ENCODE measurements at places on chromosomes 13 and 19.

GRCh38 chr13:110421061-110421460, 114.0 kb downstream of the COL4A2 start:
- DNase-seq = no peak

DNA sequence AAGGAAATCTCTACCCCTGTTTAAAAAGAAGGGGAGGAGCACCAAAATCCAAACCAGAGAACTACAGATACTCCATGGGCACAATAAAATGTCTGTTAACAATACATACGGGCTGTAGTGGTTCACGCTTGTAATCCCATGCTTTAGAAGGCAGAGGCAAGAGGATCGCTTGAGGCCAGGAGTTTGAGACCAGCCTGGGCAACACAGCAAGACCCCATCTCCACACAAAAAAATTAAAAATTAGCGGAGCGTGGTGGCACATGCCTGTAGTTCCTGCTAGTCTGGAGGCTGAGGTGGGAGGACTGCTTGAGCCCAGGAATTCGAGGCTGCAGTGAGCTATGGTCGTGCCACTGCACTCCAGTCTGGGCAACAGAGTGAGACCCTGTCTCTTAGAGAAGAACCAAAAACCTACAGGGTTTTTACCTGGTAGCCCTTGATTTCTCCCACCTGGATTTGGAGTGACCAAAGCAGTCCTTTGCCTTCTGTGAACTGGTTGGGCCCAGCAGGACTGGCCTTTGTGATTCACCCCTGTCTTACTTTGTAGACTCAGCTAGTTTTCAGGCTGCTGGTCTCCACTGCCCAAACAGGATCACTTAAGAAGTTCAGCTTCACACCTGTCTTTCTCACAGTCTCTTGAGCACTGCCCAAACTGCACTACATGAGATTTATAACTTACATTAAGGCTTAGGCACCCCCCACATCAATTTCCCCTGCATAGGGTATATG, 38.7 kb upstream of the FLT1 start:
- DNase-seq = no peak

- no peak for DNase-seq
Observed at GRCh38 chr13:25059958-25060357, 36.0 kb upstream of the PABPC3 start.

- no peak for DNase-seq
Observed at GRCh38 chr13:88887045-88887662, 1216.0 kb downstream of the SLITRK5 start.

- DNase-seq = no peak
Observed at GRCh38 chr19:1183543-1184172, 9.6 kb upstream of the SBNO2 start.

DNA sequence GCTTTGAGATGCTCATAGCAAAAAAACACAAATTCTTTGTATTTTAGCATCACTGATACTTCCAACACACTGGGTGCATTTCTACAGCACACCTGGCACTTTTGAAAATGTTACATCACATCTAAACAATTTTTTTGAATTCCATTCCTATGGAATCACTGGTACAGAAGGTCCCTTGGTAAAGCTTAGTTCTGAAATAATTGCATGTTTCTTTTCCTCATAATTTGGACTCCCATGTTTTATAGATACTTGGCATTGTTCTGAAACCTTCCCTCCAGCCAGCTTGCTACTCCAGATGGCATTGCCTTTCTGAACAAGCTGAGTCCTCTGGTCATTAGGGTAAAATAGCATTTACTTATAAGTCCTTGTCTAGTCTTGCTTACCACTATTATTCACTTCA, 481.3 kb upstream of the GPC6 start:
- no peak for DNase-seq

GRCh38 chr19:49672131-49672919, 4.7 kb upstream of the PRMT1 start:
- peak; percentile 60 for DNase-seq

DNA sequence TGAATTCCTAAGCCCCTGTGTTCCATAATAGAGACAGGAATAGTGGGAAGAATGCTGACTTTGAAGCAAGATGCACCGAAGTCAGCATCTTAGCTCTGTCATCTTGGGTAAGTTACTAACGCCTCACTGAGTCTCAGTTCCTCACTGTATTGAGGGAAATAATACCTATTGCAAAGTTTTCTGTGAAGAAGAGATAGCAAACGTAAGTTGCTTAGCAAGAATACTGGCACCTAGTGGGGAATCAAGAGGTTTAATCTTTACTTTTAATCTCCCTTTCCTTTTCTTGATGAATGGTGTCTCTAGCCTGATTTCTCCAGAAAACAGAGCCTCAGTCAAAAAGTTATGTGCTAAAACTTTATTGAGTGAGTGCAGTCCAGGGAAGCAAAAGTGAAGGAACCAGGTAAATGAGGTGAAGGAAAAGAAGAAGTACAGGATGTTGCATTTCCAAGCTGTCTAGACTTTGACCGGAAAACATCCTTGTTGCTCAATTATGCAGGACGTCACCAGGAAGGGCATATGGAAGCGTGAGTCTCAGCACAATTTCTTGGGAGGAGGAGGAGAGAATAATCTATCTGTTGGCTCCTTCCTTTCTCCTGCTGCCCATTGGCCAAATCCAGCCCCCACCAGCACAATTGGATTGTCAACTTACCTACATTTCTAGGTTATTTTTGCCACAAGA, 210.0 kb downstream of the B3GLCT start:
- no peak for DNase-seq

GRCh38 chr13:49214917-49215376, 5.2 kb upstream of the MLNR start:
- peak; percentile 31 for DNase-seq

GRCh38 chr19:32471811-32472210, 66.2 kb downstream of the DPY19L3 start:
- no peak for DNase-seq

DNA sequence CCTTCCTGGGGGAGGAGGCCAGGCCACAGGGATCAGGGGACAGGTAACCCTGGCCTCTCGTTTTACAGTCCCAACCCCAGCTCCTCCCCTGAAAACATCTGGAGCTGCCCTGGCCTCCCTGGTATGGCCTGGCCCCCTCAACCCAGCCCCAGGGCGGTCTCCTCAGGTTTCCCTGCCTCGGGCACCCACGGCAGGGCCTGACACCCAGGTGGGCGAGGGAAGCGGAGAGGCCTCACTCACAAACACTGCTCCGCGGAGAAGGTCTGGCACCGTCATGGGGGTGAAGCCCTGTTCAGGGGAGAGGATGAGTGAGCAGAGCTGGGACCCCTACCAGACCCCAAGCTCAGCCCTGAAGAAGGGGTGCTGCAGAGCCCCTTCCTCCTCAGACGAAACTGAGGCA, 6.5 kb upstream of the CCER2 start:
- DNase-seq = no peak

DNA sequence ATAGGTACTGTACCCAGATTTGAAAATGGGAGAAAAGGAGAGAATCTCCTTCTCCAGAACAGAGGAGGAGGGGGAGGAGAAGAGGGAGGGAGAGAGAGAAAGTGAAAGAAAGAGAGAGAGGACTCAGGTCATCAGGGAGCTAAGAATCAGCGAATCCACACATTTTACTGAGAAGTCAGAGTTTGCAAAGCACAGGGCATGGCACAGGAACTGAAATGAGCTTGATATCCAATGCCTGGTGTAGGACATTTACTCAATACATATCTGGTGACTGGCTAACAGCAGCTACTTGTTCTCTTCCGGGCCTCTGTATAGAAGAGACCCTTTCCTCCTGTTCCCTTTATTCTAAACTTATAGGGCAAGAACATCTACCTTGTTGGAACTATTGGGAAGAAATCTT, 375.1 kb downstream of the KLF5 start:
- no peak for DNase-seq

DNA sequence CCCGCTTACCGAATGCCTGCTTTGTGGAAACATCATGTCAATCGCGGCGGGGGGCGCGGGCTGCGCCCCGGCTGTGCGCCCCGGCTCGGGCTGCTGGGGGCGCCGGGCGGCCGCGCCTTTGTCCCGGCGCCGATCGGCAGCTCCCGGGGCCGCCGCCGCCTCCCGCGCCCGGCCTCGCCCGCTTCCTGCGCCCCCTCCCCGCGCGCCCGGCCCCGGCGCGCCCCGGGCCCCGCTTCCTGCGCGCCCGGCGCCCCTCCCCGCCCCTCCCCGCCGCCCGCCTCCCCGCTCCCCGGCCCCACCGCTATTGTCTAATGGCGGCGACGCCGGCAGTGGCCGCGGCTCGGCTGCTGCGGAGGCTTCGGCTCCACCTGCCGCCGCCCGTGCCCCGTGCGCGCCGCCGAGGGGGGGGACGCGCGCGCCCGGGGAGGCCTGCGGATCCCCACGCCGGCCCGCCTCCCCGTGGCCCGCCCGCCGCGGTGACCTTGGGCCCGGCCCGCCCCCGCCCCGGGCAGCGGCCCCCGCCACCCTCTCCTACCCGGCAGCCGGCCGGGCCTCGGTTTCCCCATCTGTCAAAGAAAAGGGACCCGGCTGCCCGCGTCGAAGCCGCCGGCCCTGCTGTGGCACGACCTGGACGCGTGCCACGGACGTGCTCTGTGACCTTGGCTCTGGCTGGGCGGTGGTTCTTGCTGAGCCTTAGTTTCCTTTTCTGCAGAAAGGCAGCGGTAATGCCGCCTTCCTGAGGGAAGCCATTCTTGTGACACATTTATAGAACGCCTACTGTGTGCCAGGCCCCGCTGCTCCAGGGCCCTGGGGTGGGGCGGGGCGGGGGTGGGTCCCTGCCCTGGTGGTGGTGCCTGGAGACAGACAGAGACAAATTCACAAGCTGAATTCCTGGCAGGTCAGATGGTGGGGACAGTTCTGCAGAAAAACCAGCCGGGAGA, at the start of gene TLE5:
Gene TLE5, minus strand, starts transcription at position 331 of the 941 bp plus-strand sequence. Its CDS starts 295 bp downstream, at position 36.
- DNase-seq = peak; percentile 54

DNA sequence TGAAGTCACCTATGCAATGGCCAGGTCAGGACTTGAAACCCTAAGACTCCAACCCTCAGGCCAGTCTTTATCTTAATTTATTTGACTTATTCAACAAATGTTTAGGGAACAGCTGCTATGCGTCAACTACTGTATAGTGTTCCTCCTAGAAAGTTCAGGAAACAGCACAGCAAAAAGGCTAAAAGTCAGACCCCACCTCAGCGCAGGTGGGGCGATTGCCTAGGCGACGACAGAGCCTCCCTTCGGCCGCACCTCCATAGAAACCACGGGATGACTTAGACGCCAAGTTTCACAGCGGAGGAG, 502 bp downstream of the VRK3 start:
- DNase-seq = no peak

DNA sequence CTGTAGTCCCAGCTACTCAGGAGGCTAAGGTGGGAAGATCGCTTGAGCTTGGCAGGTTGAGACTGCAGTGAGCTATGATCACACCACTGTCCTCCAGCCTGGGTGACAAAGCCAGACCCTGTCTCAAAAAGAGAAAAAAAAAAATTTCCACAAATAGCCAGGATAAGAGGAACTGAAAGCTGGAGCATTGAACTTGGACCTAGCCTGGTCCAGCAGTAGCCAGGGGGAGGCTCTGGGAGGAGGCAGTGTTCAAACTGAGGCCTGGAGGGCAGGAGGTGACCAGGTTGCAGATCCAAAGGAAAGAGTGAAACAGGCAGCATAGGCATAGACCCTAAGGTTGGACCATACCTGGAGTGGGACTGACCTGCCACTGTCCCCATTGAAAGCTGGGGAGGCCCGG, 26.9 kb upstream of the PIK3R2 start:
- no peak for DNase-seq

- DNase-seq = peak; percentile 32
Observed at GRCh38 chr19:39941615-39942365, 7.4 kb upstream of the FCGBP start.

GRCh38 chr19:34662919-34663318, 14.0 kb downstream of the SCGB2B2 start:
- DNase-seq = peak; percentile 23

GRCh38 chr19:1874554-1875185, 10.6 kb downstream of the ABHD17A start:
- no peak for DNase-seq

- DNase-seq = no peak
Observed at GRCh38 chr19:52896431-52897137, 851 bp downstream of the ZNF320 start.

DNA sequence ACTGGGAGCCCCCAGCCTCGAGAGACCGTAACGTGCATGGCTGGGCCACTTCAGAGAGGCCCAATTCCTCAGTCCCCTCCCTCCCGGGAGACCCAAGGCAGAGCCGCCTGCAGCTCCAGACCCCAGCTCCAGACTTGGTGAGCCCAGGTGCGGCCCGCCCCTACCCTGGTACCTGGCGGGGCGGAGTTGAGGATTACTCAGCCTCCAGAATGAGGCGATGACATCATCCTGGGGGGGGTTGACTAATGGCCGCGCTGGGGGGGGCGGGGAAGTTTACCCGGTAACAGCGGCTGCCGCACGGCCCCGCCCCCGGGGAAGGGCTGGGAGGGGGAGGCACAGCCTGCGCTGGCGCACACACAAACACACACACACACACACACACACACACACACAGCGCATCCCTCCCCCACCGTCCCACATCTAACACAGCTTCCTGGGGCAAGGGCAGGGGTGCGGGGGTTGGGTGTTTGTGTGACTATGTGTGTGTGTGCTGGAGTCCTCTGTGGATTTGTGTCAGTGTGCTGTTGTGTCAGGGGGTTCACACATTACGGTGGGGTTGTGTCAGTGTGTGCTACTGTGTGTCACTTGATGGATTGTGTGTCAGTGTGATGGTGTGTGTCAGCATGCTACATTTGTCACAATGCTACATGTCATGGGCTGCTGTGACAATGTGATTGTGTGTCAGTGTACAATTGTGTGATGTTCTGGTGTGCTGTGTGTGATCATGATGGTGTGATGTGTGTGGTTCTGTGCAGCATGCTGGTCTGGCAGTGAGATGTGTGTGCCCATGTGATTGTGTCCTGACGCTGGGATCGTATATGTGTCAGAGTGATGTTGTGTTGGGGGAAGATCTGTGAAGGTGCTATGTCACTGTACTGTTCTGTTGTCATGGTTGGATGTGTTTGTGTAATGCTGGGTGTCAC, 10.3 kb upstream of the BBC3 start:
- DNase-seq = peak; percentile 76

DNA sequence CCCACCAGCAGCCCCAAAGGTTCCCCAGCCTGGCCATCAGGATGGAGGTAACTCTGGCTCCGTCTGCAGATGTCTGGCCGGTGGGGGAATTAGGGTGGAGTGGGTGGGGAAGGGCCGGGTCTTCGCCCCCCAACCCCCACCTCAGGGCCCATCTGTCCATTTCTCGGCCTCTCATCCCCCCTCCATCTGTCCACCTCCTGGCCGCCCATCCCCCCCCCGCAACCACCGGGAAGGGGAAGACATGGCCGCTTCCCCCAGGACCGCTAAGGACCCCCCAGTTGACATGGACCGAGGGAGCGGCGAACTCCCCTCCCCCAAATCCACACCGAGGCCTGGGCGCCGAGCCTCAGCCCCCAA, 793 bp downstream of the LRFN1 start:
- DNase-seq = no peak

DNA sequence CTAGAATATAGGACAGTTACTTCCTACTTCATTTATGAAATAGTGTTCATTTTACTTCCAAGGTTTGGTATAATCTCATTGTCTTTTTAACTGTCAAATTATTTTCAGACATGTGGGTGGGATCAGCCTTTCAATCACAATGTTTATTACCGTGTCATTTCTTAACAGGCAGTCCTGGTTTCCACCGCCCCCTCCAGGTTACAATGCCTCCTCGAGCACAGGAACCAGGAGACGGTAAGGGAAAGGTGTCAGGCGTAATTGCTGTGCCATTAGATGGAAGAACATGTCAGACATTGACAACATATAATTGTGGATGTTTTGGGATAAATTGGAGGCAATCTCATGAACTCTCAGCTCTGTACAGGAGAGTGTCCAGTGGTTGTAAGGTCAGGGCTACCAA, 36.5 kb downstream of the SCEL start:
- no peak for DNase-seq

GRCh38 chr13:54424344-54424743, 1395.7 kb downstream of the OLFM4 start:
- no peak for DNase-seq

- no peak for DNase-seq
Observed at GRCh38 chr13:50451609-50452008, 391.9 kb downstream of the DLEU7 start.
